ENCODE measurements at places on chromosomes 11 and 22.

DNA sequence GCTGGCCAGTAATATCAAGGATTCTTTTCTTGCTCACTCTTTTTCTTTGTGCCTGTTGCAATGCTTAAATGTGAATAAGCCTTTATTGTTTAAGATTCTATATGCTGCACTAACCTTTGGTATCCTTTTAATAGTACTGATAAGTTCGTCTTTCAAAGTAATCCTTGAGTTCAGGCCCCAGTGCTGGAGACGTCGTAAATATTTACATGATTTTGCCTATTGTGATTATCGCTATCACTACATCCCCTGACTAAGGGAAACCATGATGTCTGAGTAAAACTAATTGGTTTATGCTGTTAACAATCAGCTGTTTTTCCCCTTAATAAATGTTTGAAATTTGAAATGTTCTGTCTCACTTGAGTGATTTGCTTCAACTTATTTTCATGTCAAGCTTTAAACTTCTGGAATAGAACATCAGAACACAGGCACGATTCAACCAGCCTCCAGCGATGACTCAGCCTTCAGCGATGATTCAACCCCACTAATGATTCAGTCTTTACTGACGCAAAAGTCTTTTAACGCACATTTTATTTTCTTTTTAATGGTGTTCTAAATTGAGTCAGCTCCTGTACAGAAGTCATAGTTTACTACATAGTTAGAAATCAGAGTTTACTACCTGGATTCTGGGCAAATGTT lies 3.9 kb downstream of the HTATIP2 start:
- DNase-seq = no peak

- DNase-seq = no peak
These were observed 72.3 kb upstream of the TP53I11 start for GRCh38 chr11:45023065-45023365.

DNA sequence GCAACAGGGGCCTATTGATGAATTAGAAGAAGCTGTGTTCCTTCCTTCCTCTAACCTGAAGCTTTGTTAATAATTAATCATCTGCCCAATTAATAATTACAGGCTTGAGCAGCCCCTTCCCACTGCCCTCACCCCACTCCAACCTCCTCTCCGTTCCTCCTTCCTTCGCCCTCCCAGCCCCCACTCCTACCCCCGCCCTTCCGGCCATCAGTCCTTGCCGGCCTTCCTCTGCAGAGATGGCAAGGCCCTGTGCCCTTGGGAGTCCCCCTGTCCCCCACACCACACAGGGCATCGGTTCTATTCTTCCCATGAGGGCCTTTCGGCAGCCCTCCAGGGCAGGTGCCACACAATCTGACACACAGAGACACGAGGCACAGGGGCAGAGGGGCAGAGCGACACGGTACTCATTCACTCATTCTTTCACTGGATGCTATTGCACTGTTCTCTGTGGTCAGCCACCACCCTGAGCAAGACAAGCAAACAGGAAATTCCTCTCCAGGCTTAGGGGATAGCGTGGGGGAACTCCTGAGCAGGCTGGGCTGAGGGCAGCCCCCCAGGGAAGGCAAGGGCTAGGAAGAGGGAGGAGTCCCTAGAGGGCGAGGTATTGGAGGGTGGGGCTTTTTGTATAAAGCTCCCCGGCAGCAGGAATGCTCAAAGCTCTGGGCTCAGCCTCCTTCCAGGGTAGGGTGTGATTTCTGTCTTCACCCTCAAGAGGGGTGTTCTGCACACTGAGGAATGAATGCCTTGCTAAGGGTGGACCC lies 14.7 kb downstream of the MGAT3 start:
- no peak for DNase-seq

DNA sequence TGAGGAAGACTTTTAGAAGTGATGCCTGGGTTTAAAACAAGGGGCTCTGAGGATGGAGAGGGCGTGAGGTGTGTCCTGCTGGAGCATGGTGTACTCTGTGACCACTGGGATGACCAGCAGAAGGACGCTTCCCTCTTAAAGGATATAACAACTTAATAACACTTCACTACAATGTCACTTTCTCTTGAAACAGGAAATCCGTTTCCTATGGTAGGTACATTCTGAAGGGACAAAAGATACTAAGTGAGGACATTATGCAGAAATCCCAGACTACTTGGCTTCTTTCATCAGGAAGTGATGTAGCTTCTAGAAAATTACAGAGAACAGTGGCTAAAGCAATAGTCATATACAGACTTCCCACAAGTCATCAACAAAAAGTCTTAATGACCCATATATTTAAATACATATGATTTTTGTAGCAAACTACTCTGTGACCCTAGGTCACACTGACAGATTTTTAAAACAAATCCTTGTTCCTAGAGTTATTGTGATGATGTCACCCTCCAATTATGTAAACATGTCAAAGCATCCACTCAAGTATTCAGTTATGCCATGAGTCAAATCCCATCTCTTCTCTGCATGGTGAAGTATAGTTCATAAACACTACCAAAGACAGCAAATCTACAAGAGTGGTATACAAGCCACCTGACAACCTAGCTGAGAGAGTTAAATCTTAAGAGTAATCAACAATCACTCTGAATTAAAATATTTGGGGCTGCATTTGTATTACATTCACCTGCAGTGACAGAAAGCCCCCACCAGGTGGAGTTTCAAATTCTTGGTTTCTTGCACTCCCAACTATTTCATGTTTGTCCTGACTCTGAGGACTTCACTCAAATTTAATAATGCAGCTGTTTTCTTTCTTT lies 32.8 kb downstream of the PITPNB start:
- DNase-seq = peak; percentile 58

- DNase-seq = peak; percentile 70
These were observed 5.5 kb downstream of the TTC28 start for GRCh38 chr22:28674121-28674563.

Data from CD4-positive, alpha-beta T cell treated with Interleukin-12 subunit alpha and Interleukin-12 subunit beta, for 1 hour (primary cell).